Stromal cell of bone marrow (primary cell): ENCODE measurements at places on chromosomes 12 and 14.

DNA sequence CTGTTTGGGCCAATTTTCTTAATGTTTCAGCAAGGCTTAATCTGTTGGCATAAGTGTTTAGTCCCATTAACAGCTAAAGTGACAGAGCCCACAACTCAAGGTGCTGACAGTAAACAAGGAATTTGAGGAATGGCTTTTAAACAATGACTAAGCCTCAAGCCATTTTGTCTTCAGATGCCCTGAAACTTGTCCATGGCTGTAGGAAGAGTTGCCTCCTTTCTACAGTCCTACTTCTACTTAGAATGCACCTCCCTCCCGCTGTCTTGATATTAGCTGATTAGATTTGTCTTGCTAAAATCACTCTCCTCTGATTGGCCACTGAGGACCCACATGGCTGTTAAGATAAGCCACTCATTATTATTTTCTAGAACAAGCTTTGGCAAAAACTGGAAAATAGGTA is 188.4 kb upstream of the OTX2 start:
- DNase-seq: no peak

DNA sequence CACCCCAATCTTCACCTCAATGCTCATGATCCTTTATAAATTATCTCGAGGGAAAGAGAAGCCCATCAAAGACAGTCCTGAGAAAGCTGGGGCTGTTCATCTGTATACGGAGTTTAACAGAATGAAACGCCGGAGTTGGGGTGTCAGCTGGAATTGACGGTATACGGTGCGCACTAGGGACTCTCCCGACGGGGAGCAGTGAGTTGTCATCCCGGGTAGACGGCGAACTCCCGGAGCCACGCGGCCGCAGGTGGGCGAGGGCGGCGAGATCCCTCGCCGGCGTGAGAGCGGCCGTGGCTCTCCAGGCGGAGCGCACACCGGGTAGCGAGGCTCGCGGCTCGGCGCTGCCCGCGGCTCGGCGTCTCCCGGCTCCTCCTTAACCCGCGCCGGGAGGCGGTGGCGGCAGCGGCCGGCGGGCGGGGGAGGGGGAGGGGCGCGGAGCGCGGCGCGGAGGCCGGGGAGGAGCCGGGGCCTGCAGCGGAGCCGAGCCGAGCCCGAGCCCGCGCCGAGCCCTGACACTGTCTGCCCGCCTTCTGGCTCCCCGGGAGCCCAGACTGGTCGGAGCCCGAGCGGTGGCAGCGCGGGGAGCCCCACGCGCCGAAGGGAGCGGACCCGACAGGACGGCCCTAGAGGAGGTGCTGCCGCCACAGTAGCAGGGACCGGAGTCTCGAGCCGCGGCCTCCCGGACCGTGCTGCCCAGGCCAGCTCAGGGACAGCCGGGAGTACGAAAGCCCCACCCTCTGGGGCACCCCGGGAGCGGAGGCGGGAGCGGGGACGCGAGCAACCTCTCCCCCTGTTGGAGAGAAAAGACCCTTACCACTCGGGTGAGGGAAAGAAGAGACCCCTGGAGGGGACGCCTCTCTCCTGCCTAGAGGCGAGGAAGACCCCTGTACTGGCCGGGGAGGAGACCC is at the start of gene FOXJ2:
TSS of gene FOXJ2 (plus strand) at position 475 of the 911 bp plus-strand sequence. CDS start 7,117 bp downstream, outside the sequence.
- DNase-seq: peak; percentile 51

- no peak for DNase-seq
Observed at GRCh38 chr12:33248364-33248763, 191.3 kb downstream of the SYT10 start.

- no peak for DNase-seq
Observed at GRCh38 chr12:51864833-51865670, 16.5 kb upstream of the FIGNL2 start.

DNA sequence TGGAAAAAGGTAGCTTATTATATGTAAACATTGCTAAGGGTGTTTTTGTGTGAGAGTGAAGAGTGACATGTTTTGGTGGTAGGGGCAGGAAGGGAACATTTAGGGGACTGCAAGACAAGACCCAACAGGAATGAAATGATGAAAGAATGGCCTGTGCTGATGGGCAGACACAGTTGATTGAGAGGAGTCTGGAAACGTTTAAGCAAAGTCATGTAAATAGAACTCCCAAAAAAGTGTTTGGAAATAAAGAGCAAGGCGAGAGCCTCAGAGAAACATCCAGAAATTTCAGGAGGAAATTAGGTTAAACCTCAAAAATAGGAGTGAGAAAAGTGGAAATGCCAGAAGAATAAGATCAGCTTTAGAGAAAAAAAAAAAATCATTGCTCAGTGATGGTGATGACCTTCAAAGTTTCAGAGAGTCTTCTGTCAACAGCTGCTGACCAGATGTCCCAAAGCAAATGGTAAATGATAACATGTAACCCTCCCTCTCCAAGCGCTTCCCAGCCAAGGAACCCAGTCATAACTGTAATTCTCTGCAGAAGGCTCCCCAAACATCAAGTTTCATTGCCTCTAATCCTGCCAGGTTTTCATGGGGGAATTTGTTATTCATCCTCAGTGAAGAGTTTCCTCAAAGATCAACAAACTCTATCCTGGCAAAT is 223.2 kb upstream of the FAR2 start:
- peak; percentile 36 for DNase-seq

DNA sequence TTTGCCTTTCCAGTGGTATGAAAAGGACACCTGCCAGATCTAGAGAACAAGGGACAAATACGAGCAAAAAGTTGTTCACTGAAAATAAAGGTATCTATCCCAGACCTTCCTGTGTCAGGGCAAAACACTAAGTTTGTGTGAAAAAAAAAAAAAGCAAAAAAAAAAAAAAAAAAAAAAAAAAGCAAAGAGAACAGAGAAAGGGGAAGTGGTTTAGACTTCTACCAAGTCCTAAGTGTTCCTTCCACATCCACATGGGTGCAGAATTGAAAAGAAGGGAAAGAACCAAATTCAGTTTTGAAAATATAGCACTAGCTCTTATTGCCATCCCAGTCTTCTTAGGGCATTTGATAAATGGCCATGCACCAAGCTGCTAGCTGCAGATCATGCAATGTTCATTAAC is 41.7 kb downstream of the ZCRB1 start:
- no peak for DNase-seq

GRCh38 chr12:118055144-118055557 is 5.8 kb downstream of the WSB2 start:
- no peak for DNase-seq

- no peak for DNase-seq
Observed at GRCh38 chr14:68888025-68888850, 90.9 kb downstream of the ACTN1 start.

GRCh38 chr12:132807295-132808092 is 21.2 kb downstream of the GOLGA3 start:
- DNase-seq: no peak

DNA sequence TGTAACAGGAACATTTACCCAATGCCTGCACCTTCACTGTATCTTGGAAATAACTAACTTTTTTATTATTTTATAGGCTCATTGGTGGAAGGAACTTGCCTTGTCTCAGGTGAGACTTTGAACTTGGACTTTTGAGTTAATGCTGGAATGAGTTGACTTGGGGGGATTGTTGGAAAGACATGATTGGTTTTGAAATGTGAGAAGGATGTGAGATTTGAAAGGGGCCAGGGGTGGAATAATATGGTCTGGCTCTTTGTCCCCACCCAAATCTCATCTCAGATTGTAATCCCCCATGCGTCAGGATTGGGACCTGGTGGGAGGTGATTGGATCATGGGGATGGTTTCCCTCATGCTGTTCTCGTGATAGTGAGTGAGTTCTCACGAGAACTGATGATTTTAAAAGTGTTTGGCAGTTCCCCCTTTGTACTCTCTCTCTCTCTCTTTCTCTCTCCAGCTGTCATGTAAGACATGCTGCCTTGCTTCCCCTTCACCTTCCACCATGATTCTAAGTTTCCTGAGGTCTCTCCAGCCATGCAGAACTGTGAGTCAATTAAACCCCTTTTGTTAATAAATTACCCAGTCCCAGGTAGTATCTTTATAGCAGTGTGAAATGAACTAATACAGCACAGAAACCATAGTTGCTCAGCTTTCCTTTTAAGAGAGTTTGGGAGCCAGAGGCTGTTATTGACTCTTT is 244.1 kb downstream of the BTG1 start:
- no peak for DNase-seq

GRCh38 chr12:21613931-21614330 is 9.3 kb upstream of the GYS2 start:
- DNase-seq: no peak

- no peak for DNase-seq
Observed at GRCh38 chr12:108328420-108328819, 10.7 kb downstream of the CMKLR1 start.

- no peak for DNase-seq
Observed at GRCh38 chr12:28507033-28507432, 316.8 kb downstream of the CCDC91 start.

GRCh38 chr12:67837876-67838275 is 151.4 kb upstream of the IFNG-AS1 start:
- DNase-seq: no peak

- DNase-seq: no peak
Observed at GRCh38 chr14:65366802-65367565, 45.5 kb upstream of the FUT8 start.

DNA sequence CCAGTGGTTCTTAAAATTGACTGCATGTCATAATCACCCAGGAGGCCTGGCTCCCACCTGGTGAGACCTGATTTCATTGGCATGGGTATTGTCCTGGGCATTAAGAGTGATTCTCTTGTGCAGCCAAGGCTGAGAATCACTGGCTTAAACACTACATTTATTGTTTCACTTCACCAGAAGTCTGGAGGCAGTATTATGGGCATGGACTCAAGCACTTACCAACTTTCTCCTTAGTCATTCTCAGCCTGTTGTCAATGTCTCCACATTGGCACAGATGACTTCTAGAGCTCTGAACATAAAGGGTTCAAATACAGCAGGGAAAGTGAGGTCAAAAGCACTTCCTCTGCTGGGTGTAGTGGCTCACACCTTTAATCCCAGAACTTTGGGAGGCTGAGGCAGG is 25.6 kb upstream of the GCH1 start:
- no peak for DNase-seq

DNA sequence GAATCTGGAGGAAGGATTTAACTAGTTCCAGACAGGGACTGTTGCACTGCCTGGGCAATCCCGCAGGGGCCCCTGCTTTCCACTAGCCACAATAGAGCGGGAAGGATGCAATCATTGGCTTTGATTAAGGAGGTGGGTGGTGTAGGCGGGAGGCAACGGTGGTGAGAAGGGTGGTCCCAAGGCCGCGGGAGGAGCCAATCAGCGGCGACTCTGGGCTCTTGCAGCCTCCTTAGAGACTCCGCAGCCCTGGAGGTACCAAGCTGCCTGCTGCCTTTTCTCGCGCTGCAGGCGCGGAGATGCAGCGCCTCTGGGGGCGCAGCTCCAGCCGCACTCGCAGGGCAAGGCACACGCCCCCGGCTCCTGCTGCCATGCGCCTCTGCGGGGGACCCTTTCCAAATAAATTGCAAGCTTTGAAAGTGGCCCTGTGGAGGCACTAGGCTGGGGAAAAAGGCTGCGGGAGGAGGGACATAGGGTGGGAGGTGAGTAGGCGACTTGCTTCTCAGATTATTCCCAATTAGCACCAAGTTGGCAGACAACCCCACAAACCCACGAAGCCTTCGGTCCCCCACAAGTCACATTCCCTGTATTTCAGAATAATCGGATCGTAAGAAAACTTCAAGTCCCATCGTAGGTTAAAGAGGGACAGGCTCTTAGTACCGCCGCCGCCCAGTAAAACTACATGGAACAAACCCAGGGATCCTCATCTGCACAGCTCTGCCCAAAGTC is 858 bp upstream of the KCNA1 start:
- no peak for DNase-seq

- DNase-seq: no peak
Observed at GRCh38 chr12:47741340-47741703, 16.0 kb upstream of the ENDOU start.

- DNase-seq: no peak
Observed at GRCh38 chr14:24364841-24365240, 3.1 kb upstream of the NFATC4 start.

DNA sequence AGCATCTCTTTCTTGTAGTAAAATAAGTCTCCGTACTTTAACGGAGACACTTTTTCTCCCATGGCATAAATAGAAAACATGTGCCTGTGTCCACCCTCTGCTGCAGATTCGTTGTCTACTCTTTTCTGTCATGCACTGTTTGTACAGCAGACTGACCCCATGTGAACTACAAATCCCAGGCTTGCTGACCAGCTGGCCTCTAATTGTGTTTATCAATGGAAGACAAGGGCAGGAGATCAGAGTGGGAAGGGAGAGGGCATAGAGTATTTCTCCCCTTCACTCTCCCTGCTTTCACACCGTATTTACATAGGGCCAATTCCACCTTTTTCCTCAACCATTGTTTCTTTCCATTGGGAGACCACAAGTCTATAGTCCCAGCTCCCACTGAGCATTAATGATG is 31.0 kb upstream of the TMTC2 start:
- DNase-seq: no peak

DNA sequence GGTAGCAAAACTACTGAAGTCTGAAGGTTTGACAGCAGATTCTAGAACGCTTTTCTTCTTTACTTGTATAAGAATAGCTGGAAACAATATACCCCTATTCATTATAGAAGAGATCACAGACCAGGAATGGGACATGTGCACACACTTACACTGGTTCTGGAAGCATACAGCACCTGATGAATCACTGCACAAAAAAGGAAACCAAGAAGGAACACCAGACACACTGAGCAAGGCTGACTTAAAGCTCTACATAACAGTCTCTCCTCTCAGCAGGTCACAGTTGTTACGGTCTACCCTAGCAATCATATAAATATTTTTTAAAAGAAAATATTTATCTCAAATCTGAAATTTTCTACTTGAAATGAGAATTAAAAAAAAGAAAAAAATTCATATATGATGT is 13.5 kb downstream of the ATP2B1 start:
- peak; percentile 37 for DNase-seq

- no peak for DNase-seq
Observed at GRCh38 chr14:31543969-31544799, 17.0 kb upstream of the NUBPL start.

DNA sequence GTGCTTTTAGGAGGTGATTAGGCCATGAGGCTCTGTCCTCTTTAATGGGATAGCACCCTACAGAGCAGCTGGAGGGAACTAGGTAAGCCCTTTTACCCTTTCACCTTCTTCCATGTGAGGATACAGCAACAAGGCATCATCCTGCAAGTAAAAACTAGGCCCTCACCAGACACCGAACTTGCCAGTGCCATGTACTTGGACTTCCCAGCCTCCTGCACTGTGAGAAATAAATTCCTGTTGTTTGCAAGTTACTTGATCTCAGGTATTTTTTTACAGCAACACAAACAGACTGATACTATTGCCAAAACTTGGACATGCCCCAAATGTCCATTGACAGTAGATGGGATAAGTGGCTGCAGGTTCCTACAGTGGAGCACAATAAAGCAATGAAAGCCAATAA is 85.8 kb upstream of the MAP1LC3B2 start:
- DNase-seq: no peak

- DNase-seq: no peak
Observed at GRCh38 chr12:19130224-19131024, 891 bp downstream of the PLEKHA5 start.

- DNase-seq: no peak
Observed at GRCh38 chr12:63155375-63155774, 4.4 kb upstream of the AVPR1A start.

DNA sequence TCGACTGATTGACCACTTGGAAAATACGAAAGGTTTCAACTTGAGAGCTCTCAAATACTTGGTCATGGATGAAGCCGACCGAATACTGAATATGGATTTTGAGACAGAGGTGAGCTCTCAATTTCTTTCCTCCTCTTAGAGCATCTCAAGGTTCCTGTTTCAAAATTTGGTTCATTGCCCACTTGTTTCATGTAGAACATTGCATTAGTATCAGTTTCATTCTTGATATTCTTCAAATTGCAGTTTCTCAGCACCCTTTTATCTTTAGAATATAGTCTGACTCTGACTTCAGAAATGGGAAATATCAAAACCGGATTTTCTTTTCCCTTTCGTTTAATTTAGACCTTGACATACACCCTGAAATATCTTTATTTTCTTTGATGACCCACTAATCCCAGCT is 8.8 kb downstream of the DDX47 start:
- no peak for DNase-seq
